ENCODE measurements at places on chromosomes 1 and 21.

GRCh38 chr1:103911450-103911849 lies 161.8 kb downstream of the AMY1C start:
- DNase-seq: no peak

- no peak for DNase-seq
These were observed 1.2 kb downstream of the S100A14 start for GRCh38 chr1:153614906-153615305.

DNA sequence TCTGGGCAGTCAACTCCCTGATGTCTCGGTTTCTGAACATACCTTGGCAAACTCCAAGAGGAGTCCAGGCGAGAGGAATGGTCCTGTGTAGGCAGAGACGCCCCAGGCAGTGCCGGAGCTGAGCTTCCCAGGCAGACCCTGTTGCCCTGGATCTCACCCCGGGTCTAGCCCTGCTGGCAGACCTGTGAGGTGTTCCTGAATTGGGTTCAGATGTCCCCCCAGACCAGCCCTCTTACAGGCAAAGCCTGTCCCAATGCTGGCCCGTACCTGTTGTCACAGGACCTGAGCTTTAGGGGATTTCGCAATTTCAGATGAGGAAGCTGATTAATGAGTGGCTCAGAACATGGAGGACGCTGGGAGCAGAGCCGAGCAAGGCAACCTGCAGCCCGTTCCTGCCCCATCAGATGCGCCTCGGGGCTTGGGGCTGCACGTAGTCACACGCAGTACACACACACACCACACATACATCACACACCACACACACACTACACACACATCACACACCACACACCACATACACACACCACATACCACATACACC lies 38.5 kb upstream of the PDE9A start:
- no peak for DNase-seq

- peak; percentile 80 for DNase-seq
These were observed at the start of gene IKBKE for GRCh38 chr1:206469933-206470691. IKBKE (plus strand) TSS chr1:206470476; CDS start chr1:206473228, 2,752 bp downstream.

- no peak for DNase-seq
These were observed 148.7 kb downstream of the ADSS2 start for GRCh38 chr1:244302876-244303609.

DNA sequence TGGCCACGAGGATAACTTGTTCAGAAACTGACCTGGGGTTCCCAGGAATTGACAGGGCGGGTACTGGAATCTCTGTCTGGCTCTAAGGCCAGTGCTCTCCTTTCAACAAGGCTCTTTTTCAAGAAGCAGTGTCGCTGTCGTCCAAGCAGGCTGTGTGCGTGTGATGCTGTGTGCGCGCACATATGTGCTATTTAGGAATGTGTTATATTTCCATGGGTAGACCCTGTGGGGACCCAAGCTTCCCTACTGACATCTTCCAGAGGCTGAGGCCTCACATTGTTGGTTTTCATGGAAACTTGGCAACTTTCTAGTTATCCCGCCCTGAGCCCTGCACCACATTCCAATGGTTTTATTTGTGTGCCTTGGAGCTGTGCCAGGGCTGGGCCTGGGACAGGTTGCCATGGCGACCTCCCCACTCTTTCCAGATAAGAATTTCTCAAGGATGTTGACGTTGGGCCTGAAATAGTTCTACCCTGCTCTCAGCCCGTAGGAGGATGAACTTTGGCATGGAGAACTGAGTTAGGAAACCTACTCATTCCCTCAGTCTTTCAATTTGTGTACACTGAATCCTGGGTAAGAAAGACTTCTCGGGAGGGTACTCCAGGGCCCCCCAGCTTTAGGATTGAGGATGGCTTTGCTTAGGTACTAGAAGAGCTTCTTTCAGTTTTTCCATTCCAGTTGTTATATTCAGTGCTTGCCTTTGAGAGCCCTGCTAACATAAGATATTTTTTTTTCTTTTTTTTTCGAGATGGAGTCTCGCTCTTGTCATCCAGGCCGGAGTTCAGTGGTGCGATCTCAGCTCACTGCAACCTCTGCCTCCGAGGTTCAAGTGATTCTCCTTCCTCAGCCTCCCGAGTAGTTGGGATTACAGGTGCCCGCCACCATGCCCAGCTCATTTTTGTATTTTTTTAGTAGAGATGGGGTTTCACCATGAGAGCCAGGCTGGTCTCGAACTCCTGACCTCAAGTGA lies 38.8 kb upstream of the SRSF10 start:
- DNase-seq: no peak

DNA sequence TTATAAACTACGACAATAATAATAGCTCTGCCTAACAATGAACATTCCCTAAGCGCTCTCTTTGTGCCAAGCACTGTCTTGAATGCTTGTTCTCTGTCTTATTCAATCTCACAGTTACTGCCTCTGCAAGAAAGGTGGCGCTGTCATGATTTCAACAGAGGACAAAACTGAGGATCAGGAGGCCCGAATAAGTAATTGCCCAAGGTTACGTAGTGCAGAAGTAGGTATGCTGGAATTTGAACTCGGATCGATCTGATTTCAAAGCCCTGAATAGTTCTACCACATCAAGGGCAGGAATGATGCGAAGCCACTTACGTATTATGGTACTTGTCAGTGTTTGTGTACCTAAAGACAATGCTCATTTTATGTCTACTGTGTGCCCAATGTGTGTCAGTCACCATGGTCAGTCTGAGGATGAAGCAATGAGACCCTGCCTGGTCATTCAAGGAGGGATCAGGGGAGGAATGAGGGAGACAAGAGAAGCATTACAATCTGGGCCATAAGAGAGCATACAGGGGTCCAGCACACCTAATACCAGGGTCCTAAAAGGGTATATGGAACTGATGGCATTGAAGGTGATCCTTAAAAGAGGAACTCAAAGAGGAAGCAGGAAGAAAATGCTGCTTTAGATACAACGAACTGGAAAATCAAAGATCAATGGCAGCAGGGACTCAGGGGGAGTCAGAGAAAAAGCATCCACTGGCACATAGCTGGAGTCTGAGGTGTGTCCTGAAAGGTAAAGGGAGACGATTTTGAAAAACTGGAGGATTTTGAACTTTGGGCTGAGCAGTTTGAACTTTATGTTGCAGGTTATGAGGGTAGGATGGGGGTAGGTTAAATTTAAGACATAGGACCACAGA lies 389.2 kb downstream of the PLPP3 start:
- no peak for DNase-seq

DNA sequence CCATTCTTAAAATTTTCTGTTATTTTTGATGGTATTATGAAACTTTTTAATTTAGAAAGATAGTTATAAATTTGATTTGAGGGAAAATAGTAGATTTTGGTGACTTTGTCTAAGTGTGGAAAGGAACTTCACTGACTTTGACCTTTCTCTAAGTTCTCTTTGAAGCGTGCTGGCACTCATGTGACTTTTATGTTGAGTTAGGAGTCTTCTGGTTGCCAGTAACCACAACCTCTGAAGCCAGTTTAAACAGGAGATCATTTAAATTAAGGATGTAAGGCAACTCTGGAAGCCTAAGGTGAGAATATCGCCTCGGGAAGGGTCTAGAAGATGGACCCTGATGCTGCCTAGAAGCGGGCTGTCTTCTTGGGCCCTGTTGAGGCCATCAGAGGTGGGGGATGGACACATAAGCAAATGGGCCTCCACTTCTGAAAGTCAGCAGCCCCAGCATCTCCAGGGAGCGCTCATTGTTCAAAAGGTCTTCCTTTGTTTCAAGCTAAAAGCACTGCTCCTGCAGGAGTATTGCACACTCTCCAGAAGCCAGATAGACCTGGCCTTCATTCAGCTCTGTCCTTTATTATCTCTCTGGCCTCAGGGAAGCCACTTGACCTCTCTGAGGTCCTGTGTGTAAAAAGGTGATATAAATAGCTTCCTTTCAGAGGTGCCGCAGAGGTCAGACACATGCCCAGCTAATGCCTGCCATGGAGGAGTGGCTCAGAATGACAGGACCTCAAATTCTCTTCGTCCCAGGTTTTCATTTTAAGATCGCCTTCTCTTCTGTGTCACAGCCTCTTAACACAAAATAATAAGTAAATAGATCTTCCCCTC lies 5.1 kb upstream of the RCAN1 start:
- no peak for DNase-seq

DNA sequence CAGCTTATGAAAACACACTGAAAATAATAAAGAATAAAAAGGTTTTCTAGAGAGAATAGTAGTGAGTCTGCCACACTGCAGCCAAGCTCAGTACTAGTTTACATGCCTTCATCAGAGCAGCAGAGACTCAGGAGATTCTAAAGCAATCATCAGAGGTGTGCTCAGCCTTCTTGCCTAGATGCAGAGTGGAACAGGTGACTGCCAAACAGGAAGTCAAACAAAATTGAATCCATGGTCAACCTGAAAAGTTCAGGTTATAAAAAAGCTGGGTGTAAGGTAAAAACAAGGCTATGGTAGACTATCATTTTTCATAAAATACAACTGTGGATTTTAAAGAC lies 165.3 kb upstream of the C1orf105 start:
- no peak for DNase-seq

DNA sequence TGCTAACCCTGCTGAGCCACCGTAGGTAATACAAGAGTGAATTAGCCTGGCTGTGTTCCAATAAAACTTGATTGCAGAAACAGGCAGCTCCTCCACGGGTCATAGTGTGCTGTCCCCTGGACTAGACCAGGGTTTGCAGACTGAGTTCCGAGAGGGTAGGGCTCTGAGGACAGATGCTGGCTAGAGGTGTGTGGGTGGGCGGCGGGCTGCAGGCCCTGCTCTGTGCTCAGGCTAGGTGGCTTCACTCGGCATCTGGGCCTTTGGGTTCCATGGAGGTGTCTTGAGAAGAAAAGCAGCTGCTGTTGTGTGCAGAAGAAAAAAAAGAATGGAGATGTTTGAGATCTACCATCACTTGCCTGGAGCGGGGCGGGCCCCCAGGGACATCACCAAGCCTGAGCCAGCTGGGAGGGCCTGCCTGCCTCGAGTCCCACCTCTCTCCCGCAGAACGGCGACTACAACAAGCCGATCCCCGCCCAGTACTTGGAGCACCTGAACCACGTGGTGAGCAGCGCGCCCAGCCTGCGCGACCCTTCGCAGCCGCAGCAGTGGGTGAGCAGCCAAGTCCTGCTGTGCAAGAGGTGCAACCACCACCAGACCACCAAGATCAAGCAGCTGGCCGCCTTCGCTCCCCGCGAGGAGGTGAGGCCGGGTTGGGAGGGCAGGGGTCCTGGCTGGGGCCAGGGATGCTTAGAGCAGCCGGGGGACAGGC lies 7.9 kb downstream of the TMEM201 start:
- no peak for DNase-seq

- DNase-seq: no peak
These were observed 636 bp downstream of the INTS3 start for GRCh38 chr1:153728305-153729066.

DNA sequence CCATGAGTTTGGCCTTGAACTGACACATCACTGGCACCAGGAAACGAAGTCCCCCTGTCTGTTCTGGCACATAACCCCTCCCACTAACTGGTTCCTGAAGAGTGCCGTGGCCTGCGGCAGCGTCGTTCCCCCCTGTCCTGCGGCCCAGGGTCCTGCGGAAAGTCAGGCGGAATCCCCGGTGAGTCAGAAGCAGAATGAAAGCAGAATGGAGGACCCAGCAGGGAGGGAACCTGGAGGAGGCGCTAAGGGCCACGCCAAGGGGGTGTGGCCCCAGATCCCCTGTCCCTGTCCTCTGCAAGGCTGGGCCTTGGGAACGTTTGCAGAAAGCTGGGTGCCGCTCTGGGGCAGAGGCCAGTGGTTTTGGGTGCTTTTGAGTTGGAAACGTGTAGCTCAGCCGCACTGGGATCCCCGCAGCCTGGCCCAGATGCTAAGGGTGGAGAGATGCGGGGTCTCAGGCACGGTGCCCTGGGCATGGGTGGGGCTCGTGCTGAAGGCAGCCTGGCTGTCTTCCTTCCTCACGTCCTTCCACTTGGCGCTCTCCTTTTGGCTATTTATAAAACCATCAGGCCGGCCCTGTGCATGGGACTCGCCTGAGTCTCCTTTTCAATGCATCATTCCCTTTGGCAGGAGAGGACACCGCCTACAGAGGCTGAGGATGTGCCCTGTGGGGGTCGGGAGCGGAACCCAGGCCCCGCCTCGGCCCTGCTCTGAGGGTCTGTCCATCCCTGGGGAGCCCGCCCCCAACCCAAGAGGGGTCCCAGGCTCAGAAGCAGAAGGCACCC lies 36.2 kb downstream of the TP73 start:
- no peak for DNase-seq

DNA sequence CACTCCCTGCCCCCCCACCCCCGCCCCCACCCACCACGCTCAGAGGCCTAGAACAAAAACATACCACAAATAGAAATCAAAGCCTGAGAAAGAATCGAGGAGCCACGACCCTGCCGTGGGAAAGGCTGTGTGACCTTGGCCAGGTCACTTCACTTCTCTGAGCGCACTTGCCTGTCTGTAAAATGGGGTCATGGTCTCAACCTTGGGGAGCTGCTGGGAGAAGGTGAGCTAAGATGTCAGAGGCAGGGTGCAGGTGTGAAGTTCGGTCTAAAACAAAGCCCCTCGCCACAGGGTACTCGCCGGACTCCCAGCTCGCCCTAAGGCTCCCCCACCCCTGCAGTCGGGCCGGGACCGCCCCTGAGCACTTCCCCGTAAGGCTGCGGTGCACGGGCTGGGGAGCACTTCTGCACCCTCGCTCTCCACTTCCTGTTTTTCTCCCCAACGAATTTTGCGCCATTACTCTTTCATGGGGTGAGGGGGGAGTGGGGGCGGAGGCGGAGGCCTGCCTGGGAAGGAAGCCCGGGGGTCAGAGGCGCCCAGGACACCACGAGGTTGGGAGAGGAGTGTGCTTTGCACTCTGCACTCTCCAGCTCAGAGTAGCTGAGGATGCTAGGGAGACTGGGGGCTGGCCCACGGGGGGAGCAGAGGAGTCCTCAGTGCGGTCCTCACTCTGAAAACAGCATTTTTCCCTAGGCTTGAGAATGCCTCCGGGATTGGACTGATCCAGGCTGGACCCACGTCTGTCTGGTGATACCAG lies 21.9 kb upstream of the PIK3CD start:
- no peak for DNase-seq

DNA sequence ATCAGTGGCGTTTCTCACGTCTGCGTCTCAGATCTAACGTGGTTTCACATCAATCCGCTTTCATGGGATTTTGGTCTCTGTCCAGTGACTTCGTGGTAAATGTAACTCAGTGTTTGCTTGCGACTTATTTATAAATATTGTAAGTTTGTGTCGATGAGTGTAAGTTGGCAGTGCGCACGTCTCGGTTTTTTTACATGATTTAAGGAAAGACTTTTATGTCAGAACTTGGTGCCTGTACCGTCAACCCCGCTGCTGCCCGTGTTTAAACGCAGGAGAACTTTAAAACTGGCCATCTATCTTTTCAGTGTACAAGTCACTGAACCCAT lies 1.5 kb downstream of the B3GALT6 start:
- no peak for DNase-seq

All from GM19239 (cell line).